ENCODE measurements at places on chromosomes 13 and 19.

DNA sequence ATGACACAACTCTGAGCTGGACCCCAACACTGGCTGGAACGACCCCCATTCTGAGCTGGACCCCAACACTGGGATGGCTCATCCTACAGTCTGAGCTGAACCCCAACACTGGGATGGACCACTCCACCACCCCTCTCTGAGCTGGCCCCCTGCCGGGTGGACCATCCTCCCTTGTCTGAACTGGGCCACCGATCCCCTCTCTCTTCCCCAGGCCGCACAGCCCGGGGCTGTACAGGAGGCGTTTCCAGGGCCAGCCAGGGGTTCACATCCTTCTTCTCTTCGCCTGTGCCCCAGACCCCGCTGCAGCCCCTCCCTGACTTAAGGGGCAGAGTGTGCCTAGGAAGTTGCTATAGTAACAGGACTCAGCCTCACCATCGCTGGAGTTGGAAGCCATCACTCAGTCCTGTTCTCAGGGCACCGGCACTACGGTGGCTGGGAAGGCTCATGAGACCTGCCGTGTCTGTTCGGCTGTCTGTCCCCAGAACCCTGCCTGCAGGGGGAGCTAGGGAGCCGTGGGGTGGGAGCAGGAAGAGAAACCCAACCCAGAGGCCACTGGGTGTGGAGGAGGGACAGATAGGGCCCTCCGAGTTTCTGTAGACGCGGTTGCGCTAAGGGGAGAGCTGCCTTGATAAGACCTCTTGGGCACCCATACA is 3.7 kb downstream of the PRKACA start:
- peak; percentile 74 for DNase-seq

GRCh38 chr19:54420383-54421168 is 5.3 kb downstream of the TTYH1 start:
- DNase-seq: no peak

- no peak for DNase-seq
Measured at GRCh38 chr13:42137856-42138537, 89.5 kb downstream of the DGKH start.

GRCh38 chr19:1277061-1277460 is 1.7 kb downstream of the FAM174C start:
- peak; percentile 19 for DNase-seq
